ENCODE measurements at places on chromosomes 2 and 18.

GRCh38 chr2:14872779-14873325, 240.3 kb downstream of the LRATD1 start:
- DNase-seq = no peak

- no peak for DNase-seq
Measured at GRCh38 chr2:201517094-201517493, 65.6 kb downstream of the STRADB start.

DNA sequence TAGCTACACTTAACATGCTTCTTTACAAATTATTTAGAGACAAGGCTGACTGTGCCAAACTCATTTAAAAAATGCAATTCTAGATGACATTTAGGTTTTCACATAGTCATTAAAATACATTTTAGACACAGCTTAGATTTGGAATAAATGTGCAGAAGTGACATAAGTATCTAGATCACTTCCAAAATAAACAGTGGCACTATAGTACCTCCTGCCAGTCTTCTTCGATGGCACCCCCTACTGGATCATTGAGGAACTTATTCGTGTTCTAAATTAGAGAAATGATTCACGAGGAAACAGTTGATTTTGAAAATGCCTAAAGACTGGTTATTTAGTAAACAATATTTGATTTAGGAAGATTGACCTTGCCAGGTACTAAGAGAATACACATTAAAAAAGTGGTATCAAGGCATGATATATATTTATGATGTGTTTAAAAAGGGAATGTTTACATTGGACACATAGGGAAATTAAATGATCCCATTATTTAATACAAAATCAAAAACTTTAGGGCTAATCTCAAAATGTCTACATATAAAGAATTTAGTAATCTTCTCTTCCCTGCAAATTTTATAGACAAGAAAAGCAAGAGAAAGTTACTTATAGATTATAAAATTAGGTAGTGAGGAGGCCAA, 323.9 kb downstream of the XIRP2 start:
- DNase-seq = no peak

GRCh38 chr18:79799619-79800370, 2.1 kb downstream of the KCNG2 start:
- DNase-seq = no peak

DNA sequence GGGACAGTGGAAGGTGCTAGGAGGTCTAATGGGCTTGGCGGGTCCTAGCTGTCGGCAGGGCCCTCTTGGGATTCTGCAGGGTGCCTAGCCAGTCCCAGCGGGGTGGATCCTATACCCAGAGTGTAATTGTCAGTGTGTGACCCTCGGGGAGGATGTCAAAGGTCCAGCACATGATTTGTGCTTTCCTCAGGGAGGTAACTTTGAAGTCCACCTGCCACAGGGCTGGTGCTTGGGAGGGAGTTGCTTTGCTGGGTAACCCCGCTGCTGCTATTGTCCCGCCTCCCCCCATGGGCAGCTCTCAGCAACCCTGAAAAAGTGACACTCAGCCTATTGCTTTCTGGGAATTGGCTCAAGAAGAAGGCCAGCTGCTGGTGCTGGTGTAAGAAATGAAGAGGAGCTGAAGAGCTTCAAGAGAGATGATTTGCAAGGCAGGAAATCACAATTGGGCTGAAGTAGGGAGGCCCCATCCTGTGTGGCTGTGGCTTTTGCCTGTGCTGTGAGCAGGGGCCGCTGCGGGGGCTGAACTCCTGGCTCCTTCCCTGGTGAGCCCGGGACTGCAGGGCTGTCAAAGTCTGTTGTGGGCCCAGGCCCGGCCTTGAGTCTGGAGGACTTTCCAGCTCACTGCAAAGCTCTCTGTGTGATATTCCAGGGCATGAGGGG, 36.4 kb downstream of the EMILIN2 start:
- DNase-seq = peak; percentile 14

DNA sequence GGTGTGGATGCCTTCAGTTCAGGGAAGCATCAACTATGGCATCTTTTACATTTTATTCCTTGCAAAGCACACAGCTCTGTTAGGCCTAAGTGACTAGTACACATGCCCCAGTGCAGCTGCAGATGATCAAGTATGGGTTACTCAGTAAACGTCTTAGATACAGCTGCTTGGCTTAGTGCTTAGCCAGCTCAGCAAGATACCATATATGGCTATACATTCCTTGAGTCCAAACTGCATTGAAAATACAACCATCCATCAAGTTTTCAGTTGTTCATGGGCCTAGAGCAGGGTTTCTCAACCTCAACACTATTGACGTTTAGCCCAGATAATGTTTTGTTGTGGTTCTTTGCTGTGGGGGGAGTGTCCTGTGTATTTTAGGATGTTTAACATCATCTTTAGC, 769.9 kb downstream of the TSN start:
- DNase-seq = no peak

- no peak for DNase-seq
Measured at GRCh38 chr2:71646028-71646427, 192.7 kb downstream of the DYSF start.

- no peak for DNase-seq
Measured at GRCh38 chr2:195342061-195342460, 315.0 kb upstream of the SLC39A10 start.

DNA sequence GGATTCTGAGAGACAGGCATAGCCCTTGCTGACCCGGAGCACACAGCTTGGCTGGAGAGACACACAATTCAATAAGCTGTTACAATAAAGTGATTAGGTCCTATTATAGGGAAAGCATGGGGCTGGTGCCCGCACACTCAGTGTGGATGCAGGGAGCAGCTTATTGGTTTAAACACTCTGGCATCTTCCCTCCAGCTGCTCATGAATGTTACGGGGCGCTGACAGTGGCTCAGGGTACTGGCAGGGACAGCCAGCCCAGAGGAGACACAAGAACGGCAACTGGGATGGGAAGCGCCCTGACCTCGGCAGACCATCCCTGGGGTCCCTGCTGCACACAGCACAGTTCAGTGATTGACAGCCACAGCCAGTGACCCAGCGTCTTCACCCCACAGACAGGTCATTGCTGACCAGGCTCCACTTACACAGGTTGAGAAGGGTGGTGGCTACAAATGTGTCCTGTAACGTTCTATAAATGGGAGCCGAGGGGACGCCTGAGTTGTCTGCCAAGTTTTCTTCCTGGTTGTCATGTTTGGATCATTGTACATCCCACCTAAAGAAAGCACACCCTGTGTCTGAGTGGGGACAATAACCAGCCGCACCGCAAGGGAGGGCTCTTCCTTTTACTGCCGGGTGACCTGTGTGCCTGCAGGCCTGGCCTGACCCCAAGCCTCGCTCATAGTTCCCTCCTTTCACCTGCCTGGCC, 60.3 kb downstream of the SH3BP4 start:
- no peak for DNase-seq

- no peak for DNase-seq
Measured at GRCh38 chr2:55363636-55364035, 56.0 kb downstream of the CCDC88A start.

GRCh38 chr18:12336171-12336613, 28.2 kb downstream of the TUBB6 start:
- DNase-seq = no peak

Data from effector CD4-positive, alpha-beta T cell (primary cell).